ENCODE measurements at places on chromosomes 2 and 18.

- no peak for DNase-seq
Measured at GRCh38 chr18:74604774-74605173, 7.1 kb downstream of the ZNF407 start.

- DNase-seq = no peak
Measured at GRCh38 chr2:212226114-212226513, 312.5 kb downstream of the ERBB4 start.

- no peak for DNase-seq
Measured at GRCh38 chr2:25437881-25438662, 96.3 kb upstream of the DNMT3A start.

DNA sequence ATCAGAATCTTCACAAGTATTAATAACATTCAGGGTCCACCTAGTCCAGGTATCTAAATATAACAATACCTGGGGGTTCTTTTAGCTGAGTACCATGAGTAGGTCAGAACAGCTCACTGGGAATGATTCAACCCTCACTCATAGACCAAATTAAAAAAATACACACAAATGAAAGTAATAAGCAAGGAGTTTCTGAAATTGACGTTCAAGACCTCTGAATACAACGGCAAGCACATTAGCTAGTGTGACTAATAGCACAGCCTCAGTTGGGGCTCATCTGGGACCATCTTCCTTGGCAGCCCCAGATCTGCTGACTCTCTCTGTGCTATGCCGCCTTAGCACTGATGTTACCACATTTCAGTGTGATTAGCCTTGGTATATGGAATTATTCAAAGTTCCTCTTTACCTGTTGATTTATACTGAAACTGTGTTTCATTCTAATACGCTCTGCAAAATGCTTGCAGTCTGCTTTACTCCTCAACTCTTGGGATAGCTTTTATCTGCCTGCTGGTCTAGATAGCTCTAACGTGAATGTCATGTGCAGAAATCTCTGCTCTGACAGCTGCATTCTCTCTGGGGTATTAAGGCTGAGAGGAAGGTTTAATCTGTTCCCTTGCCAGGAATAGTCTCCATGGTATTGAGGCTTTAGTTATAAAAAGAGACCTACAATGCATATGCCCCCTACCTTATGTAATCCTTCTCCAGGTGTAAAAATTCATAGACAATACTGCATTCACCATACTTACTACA is 153.3 kb downstream of the METTL4 start:
- DNase-seq = no peak

GRCh38 chr18:42281124-42281523 is 326.1 kb downstream of the PIK3C3 start:
- no peak for DNase-seq

- no peak for DNase-seq
Measured at GRCh38 chr2:127857265-127857808, 618 bp downstream of the POLR2D start.

- DNase-seq = no peak
Measured at GRCh38 chr18:41134426-41134825, 820.6 kb upstream of the PIK3C3 start.

GRCh38 chr2:30886080-30886479 is 78.8 kb upstream of the CAPN13 start:
- DNase-seq = no peak

- no peak for DNase-seq
Measured at GRCh38 chr2:232897598-232898408, 27.7 kb downstream of the SNORC start.

- DNase-seq = no peak
Measured at GRCh38 chr2:150425121-150425955, 62.1 kb downstream of the RND3 start.

GRCh38 chr2:20398956-20399567 is 47.8 kb upstream of the RHOB start:
- no peak for DNase-seq

GRCh38 chr2:63696496-63696895 is 107.7 kb downstream of the MDH1 start:
- DNase-seq = no peak

GRCh38 chr18:2515171-2515787 is 56.0 kb downstream of the METTL4 start:
- DNase-seq = no peak

GRCh38 chr2:60366135-60366712 is 187.2 kb downstream of the BCL11A start:
- no peak for DNase-seq

DNA sequence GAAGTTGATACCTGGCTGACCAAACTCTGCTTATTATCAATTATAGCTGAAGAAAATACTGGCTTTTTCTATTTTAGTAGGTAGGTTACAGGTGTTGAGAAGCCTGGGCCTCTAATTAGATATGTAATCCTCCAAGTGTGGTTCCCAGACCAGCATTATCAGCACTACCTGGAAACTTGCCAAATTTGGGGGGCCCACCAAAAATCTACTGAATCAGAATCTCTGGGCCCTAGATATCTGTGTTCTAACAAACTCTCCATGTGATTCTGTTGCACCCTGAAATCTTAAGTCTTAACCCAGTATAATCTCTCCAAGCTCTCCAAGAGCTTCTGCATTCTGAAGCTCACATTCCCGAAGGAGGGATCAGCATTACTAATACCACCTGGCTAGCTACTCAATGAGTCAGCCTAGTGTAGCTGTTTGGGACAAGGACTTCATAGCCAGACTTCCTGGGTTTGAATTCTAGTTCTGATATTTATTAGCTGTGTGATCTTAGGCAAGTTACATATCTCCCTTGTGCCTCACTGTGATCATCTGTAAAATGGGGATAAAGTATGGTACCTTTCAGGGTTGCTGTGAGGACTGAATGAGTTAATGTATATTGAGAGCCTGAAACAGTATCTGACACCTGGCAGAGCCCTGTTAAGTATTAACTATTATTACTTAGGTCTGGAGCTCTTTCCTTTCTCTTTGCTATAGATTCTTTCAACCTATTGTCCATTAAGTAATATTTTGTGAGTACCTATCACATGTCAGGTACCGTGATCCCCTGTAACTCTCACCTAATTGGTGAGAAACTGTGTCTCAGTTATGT is 94.1 kb upstream of the CD302 start:
- DNase-seq = no peak

GRCh38 chr2:184628051-184628450 is 29.7 kb downstream of the ZNF804A start:
- no peak for DNase-seq

DNA sequence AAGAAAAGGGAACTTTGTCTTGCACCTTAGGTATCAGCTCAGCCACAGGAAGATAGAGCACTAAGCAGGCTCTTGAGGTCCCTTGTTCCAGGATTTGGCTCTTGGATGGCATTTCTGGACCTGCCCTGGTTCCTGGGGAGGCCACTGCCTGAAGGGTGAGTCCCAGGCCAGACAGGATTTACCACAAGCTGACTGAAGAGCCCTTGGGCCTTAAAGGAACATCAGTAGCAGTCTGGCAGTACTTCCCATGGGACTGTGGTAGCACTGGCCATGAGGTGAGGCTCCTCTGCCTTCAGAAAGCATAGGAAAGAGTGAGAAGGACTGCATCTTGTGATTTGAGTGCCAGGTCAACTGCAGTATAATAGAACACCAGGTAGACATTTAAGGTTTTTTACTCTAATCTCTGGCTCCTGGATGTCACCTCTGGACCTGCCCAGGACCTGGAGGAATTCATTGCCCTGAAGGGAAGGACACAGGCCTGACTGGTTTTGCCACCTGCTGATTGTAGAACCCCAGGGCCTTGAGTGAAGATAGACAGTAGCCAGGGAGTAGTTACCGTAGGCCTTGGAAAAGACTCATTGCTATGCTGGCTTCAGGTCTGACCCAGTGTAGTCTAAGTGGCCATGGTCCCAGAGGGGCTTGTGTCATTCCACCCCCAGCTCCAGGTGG is 154.4 kb upstream of the CREB1 start:
- no peak for DNase-seq

DNA sequence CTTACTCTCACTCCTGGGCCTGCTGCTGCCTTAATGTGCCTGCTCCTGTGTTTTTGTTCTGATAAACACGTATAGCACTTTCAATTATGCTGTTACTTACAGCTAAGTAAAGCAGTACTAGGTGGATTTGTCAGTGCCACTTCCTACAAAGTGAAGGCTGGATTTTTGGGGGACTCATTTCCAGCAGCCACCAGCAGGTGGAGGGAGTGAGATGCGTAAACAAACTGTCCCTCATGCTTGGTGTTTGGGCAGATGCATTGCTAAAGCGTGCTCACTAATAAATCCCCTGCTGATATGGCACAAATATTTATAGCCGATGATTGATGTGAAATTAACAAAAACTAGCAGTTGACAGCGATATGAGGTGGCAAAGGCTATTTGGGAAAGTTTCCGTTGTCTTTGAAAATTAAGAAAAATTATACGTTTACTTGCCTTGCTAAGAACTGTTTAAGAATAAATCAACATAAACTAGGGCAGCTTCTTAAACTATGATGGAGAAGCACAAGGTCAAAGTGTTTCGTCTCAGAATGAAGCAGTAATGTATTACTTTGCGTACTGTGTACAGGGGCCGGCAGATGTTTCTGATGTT is 101.7 kb downstream of the AGAP1 start:
- no peak for DNase-seq

DNA sequence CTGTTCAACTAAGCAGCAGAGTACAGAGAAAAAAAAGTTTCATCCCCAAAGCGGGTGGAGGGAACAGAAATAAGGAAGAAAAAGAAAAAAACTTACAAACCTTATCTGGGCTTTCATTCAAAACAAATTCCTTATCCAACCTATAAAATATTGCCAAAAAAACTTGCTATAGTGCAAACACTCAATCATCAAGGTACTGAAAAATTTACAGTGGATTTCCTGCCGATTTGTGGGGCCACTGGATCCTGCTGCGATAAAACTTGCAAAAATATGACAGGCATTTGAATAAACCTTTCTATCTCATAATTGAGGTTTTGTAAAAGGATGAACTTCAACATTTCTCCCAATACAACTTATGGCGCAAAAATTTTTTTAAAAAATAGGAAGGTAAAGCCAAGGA is 77.0 kb downstream of the ZNF521 start:
- DNase-seq = no peak

DNA sequence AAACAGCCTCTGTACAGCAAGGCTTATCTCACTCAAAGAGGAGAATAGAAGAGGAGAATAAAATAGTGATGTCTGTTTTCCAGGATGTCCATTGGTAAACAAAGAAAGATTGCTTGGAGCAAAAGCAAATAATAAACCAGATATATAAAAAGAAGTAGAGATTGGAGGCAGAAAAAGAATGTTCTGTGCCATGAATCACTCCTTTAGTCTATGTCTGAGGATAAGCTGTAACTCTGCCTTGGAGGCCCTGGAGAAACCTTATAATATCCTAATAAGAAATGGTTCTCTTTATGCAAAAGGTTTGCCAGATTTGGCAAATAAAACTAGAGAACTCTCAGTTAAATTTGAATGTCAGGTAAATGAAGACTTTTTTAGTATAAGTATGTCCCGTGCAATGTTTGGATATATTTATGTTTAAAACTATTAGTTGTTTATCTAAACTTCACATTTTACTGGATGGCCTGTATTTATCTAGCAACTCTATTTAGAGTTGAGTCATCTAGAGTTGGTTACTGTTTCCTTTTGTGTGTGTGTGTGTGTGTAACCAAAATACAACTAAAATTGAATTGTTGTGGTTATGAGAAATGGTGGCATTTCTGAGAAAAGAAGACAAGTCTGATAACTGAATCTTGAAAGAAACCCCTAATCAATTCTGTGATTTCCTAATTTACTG is 510.3 kb upstream of the SETBP1 start:
- no peak for DNase-seq

GRCh38 chr2:108594132-108594981 is 60.1 kb downstream of the LIMS1 start:
- DNase-seq = no peak

DNA sequence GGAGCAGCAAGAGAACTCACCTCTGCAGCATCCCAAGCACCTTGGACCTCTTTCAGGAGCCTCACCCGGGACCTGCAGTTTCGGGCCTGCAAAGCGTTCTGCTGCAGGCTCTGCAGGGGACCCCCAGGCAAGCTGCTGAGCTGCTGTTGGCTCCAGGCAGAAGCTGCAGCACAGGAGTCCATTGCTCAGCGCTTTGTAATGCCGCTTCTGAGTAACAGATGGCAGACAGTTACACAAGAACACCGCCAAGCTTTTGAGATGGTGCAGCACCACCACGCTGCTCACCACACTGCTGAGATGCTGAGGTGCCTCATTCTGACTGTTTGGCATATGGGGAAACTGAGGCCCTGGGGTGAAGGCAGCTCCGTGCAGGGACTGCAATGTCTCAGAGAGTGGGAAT is 1.9 kb upstream of the GALNT14 start:
- no peak for DNase-seq

- DNase-seq = no peak
Measured at GRCh38 chr2:8542381-8543059, 139.3 kb upstream of the ID2 start.

DNA sequence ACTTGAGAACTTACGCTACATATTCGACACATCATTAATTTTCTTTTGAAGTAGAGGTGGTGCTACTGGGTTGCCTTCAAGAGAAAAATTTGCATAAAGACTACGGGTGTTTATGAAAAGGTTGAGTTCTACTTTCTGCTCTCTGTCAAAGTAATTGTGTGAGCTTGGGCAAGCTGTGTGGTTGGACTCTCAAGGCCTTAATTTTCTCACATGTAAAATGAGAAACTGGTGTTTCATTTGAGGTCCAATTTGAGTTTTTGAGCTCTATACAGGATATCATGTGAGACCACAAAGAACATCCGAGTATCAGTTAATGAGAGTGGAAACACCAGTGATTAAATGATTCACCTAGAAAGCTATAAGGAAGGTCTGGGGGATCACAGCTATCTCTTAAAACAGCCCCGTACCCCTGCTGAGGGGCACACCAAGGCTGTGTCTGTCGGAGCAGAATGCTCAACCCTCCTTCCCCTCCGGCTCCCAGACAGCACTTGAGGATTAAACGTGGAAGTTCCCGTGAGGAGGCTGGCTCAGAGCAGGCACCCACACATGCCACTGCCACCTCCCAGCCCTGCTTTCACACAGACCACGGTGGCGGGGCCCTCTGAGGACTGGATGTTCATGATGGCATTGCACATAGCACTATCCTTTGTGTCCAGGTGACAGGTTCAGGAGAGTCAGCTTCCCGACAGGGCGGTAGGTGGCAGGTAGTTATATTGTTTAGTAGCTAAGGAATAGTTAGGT is 191.8 kb downstream of the RNF144A start:
- DNase-seq = no peak
